ENCODE measurements at places on chromosomes 5 and 9.

GRCh38 chr5:14308384-14309154 is 165.4 kb downstream of the TRIO start:
- DNase-seq, result no peak

DNA sequence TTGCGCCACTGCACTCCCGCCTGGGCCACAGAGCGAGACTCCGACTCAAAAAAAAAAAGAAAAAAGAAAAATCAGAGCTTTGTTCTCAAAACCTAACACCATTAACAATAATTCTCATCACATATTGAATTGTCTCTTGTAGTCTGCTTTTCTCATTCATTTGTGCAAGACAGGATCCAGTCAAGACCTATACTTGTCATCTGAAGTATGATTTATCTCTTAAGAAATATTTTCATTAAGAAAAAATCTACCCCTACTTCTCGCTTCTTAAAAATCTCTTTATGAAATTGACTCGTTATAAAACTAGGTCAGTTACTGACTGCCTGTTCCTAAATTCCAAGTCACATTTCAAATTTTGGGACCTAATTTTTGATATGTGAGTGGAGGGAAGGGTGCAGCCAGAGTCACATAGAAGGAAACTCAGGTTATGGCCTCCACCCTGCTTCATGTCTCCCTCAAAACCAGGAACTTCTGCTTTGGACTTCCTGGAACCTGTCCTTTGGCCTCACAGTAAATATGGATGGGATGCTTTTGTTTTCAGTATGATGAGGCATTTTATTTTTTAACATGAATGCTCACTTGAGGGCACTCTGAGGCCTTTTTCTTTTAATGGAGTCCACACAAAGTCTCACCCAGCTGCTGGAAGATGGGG is 18.9 kb downstream of the ZNF169 start:
- DNase-seq, result no peak

GRCh38 chr5:30878746-30879145 is 314.7 kb upstream of the CDH6 start:
- no peak for DNase-seq

GRCh38 chr9:6575324-6576034 is 70.0 kb downstream of the GLDC start:
- DNase-seq, result no peak

DNA sequence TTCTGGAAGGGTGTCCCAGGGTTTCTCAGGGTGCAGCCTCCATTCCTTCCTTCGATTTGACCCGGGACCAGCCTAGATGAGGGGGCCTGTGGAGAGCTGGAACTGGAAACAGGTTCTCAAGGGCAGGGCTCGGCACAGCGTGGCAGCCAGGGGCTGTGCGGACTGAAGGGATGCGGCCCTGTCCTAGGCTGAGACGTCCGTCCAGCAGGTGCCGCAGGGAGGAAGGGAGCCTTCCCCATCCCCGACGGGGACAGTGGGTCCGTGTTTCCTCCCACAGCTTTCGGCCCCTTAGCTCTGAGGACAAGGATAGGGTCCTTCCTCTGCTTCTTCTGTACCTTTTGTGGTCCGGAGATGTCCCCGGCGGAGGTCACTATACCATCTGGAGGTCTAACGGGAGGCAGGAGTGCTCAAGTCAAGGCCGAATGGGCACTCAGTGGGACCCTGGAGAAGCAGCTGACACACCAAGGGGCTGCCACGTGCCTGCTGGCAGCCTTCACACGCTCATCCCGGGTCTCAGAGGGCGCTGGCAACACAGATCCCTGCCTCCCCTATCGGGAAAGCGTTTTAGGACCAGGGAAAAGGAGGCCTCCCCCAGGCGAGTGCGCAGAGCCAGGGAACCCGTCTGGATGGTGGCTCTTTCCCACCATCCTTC is 49.9 kb downstream of the USP20 start:
- peak; percentile 78 for DNase-seq

GRCh38 chr5:160330212-160330611 is 17.8 kb upstream of the CCNJL start:
- DNase-seq, result no peak

DNA sequence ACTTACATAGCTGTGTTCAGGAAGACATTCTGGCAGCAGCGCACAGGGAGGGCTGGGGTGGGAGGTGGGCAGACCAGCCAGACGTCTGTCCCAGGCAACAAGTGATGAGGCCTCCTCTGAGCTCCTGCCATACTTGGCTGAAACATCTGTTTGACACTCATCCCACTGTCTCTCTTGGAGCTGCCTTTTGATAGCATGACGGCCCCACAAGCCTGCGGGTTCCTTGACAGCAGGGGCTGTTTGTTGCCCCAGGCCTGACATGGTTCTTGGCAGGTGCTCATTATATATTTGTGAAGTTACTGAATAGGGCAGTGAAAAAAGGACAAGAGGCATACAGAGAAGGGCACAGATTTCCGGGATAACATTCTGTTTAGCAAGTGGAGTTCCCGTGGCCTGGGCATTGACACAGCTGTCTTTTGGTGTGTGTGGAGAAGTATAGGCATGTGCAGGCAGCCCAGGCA is 22.2 kb upstream of the B4GALT1 start:
- no peak for DNase-seq

- DNase-seq, result no peak
Measured at GRCh38 chr5:27568811-27569210, 530.4 kb upstream of the CDH9 start.

DNA sequence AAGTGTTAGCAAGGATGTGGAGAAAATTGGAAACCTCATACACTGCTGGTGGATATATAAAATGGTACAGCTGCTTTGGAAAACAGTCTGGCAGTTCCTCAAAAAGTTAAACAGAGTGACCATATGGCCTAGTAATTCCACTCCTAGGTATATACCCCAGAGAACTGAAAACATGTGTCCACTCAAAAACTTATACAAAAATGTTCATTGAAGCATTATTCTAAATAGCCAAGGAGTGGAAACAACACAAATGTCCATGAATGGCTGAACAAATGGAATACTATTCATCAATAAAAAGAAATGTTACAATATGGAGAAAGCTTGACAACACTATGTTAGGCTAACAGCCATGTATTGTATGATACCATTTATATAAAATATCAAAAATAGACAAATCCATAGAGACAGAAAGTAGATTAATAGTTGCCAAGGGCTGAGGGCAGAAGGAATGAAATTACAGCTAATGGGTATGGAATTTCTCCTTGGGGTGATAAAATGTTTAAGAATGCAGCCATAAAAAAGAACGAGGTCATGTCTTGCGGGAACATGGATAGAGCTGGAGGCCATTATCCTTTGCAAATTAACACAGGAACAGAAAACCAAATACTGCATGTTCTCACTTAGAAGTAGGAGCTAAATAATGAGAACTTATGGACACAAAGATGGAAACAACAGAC is 33.6 kb upstream of the FBP1 start:
- no peak for DNase-seq

DNA sequence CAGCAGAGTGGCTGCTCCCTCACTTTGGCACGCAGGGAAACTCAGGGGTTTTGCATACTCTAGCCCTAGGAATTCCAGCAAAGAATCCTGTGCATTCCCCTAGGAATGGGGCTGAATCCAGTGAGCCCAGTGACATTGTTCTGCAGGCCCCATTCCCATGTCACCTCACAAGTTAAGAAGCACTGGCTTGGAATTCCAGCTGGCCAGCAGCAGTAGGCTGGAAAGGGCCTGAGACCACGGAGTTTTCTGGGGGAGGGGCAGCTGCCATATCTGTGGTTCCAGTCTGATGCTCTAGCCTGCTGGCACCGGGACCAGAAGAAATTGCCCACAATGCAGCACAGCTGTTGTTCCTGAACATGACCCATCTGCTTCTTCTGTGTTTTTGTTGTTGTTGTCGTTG is 217.6 kb upstream of the DMRTA1 start:
- DNase-seq, result no peak

GRCh38 chr5:171906066-171906570 is 100.3 kb downstream of the FBXW11 start:
- DNase-seq, result no peak

GRCh38 chr5:88934439-88934838 is 51.5 kb upstream of the MEF2C start:
- no peak for DNase-seq

GRCh38 chr9:98039607-98040017 is 16.9 kb upstream of the NANS start:
- DNase-seq, result no peak

- no peak for DNase-seq
Measured at GRCh38 chr9:121731090-121731489, 79.7 kb downstream of the DAB2IP start.

DNA sequence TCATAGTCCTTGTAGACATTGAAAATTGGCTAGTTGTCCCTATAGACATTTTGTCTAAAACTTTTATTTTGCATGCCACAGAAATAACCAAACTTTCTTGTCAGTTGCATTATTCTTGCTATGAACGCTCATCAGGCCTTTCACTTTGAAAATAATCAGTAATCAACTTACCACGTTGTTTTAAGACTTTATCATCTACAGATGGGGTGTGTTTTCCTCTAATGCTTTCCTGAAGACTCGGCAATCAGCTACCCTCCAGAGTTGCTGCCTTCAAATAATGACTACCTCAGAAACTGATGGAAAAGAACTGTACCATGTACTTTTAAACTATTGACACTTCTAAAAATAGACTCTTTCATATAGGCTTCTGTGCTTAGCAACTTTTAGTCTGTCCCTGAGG is 33.5 kb upstream of the HSPB3 start:
- DNase-seq, result no peak

- DNase-seq, result no peak
Measured at GRCh38 chr9:136247551-136247916, 1.9 kb upstream of the QSOX2 start.

GRCh38 chr9:125239631-125240597 is 1.2 kb downstream of the HSPA5 start:
- no peak for DNase-seq

GRCh38 chr5:66843065-66843464 is 246.9 kb downstream of the MAST4 start:
- DNase-seq, result no peak

DNA sequence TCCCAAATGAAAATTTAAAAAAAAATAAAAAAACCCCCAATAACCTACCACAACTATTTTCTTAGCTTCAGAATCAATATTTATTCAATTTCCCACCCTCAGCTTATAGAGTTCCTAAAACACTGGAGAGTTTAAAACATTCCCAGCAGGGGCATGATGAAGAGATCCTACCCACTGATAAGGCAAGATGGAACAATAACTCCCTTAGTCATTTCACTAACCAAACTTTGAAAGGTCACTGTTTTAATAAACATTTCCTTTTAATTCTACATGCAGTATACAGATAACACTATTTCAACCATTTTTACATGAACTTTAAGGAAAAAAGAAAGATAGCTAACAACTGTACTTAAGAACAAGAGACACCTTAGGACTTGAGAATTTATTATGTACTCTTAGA is 34.9 kb upstream of the ACOT12 start:
- DNase-seq, result no peak

DNA sequence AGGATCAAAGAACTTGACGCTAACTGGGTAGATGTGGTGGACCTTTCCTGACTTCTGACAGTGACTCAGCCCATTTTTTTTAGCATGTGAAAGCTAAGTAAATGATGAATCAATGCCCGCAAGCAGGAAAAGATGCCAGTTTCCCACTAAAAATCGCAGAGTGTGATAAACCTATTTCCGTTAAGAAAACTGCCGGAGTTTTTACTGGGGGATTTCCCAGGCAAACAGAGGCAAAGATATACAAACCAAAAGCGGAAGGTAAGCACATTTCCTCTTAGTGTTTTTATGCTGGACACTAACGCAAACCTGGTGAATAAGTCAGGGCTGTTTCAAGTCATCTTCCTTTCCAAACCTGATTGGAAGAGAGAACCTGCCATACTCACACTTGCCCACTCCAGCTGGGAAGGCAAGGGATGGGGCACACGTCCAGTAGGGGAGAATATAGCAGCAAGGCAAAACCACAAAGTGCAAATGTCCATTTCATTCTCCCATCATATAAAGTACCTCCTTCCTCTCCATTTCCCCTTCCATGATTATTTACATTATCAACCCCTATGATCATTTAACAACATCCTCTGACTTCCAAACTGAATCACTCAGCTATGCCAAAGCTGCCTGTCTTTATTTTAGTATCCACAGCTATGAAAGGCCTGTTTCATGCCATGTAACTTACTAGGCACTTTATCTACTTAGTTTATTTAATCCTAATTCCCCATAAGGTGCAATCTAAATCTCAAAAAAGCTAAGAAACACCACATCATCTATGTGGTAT is 349.7 kb upstream of the RFX3 start:
- DNase-seq, result no peak

GRCh38 chr5:170312666-170313065 is 15.1 kb upstream of the LCP2 start:
- peak; percentile 87 for DNase-seq

- peak; percentile 54 for DNase-seq
Measured at GRCh38 chr9:34010979-34011378, 37.7 kb downstream of the UBAP2 start.

DNA sequence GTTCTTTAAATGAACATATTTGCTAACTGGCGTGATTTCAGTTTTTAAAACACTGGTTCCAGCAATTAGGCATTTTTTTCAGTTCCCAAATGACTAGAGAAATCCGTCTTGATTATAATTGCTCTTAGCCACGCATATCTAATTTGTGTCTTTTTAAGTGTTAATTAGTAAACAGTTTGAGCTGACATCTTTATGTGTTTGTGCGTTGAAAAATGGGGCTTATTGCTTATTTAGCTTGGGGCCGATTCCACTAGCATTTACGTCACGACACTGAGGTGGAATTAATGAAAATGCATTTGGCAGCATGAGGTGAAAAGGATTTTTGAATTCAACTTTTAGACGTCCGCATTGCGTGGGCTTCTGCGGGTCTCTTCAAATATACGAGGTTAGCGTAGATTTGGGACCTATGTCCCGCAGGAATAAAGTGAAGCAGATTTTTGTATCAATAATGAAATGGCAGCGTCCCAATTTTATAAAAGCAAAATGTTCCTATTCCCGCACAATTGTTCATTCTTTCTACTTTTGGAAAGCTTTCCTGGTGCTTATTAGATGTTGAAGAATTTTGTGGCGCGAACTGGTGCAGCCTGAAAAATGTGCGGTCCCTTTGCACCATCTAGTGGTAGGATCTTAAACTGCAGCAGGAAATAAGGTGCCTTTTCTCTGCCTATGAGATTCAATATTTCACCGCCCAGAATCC is 122.7 kb upstream of the LMX1B start:
- peak; percentile 78 for DNase-seq

- no peak for DNase-seq
Measured at GRCh38 chr5:14674983-14675854, 10.7 kb downstream of the OTULIN start.

GRCh38 chr9:132820169-132820944 is 57.7 kb downstream of the AK8 start:
- no peak for DNase-seq

GRCh38 chr9:112241491-112241890 is 66.4 kb upstream of the SUSD1 start:
- no peak for DNase-seq

GRCh38 chr5:10432059-10433008 is 9.3 kb upstream of the ROPN1L start:
- no peak for DNase-seq

GRCh38 chr9:122125158-122125508 is 32.0 kb upstream of the TTLL11 start:
- peak; percentile 77 for DNase-seq

DNA sequence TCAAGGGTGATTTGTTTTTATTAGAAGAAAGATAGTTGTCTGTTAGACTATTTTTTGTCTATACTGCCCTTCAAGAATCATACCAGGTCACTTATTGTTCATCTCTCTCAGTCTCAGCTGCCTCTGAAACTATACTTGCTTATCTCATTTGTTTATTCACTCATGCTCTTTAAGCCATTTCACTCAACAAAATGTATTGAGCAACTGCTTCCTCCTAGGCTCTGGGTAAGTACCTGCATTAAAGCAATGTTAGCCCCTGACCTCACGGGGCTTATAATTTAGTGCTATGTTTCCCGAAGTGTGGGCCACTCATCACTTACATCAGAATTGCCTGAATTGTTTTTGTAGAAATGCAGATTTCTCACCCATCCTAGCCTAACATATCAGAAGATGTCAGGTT is 100.9 kb downstream of the DPYSL3 start:
- no peak for DNase-seq

Measured in NB4 (cell line).